ENCODE measurements at places on chromosomes 4 and X.
A peak's percentile ranks its signal among the peaks of the same experiment; 100 is the strongest.

GRCh38 chrX:83829874-83830273 lies 31.1 kb upstream of the CYLC1 start:
- no peak for DNase-seq

DNA sequence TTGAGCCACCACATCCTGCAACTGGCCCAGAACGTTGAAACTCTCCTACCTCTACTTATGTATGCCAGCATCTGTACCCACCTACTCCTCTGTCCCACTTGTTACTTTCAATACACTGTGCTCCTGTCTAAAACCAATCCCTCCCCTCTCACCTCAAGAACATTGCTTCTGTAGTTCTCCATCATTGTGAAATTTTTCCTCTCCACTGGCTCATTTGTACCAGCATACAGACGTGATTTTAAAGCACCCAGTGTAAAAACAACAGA lies 25.5 kb upstream of the USO1 start:
- no peak for DNase-seq

GRCh38 chrX:85907316-85907715 lies 140.0 kb downstream of the CHM start:
- no peak for DNase-seq

GRCh38 chr4:24657768-24658617 lies 73.6 kb upstream of the DHX15 start:
- DNase-seq: peak; percentile 82

- no peak for DNase-seq
Observed at GRCh38 chr4:90317785-90318184, 190.6 kb downstream of the CCSER1 start.

DNA sequence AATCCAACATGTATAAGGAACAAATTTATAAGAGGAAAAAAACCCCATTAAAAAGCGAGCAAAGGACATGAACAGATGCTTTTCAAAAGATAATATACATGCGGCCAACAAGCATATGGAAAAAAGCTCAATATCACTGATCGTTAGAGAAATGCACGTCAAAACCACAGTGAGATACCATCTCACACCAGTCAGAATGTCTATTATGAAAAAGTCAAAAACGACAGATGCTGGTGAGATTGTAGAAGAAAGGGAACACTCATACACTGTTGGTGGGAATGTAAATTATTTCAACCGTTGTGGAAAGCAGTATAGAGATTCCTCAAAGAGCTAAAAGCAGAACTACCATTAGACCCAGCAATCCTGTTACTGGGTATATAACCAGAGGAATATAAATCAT lies 465.4 kb downstream of the TMA16 start:
- no peak for DNase-seq

- no peak for DNase-seq
Observed at GRCh38 chr4:91243132-91243531, 1060.6 kb upstream of the GRID2 start.

GRCh38 chr4:100879471-100879870 lies 361.6 kb upstream of the EMCN start:
- DNase-seq: no peak

GRCh38 chr4:141565379-141566089 lies 70.8 kb upstream of the IL15 start:
- DNase-seq: no peak

GRCh38 chr4:2790583-2791517 lies 2.0 kb upstream of the SH3BP2 start:
- no peak for DNase-seq

GRCh38 chrX:94600077-94600476 lies 926.1 kb downstream of the FAM133A start:
- no peak for DNase-seq

DNA sequence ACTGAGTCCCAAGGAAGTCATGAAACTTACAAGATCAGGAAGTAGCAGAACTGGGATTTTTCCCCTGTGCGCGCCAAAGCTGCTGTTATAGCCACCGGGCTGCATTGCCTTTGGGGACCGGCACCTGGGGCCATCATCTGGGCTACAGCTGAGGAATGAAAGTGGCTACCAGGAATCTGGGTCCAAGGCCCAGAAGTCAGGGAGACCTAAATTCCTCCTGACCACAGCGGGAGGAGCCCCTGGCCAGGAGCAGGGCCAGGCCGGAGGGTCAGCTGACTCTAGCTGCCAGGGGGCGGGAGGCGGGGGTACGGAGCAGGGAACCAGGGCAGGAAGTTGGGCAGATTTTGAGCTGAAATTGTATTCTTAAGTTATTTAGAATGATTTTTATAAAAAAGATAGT lies 242.4 kb downstream of the EVC2 start:
- no peak for DNase-seq

DNA sequence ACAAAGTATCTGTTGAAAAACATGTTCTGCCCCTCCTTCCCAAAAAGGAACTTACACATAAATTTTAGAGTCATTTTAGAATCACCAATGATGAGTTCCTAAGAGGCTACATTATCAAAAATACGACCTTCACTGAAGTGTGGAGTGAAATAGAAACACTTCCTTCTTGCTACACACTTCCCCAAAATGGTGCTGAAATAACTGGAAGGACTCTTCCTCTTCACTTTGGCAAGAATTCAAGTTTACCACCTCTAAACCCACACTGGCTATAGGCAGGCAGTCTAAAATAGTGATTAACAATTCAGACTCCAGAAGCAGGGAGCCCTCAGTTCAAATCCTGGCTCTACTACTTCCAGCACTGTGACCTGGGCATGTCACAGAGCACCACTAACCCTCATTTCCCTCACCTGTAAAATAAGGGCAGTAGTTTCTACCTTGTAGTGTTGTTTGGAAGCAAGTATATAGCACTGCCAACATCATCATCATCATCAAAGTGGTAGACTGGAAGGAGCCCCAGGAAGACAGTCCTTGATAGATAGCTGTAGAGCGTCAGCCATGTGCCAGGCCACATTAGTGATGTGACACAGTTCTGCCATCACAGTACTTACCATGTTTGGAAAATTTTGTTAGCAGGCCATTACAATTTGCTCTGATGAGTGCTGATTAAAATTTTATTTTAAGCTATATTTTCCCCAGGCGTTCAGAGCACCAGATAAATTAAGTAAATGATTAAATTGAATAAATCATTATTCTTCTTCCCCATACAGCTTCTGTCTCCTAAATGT lies 103.3 kb downstream of the PARM1 start:
- no peak for DNase-seq

GRCh38 chrX:39398963-39399261 lies 597.7 kb downstream of the MID1IP1 start:
- no peak for DNase-seq

- no peak for DNase-seq
Observed at GRCh38 chr4:10183462-10183861, 66.9 kb upstream of the WDR1 start.

DNA sequence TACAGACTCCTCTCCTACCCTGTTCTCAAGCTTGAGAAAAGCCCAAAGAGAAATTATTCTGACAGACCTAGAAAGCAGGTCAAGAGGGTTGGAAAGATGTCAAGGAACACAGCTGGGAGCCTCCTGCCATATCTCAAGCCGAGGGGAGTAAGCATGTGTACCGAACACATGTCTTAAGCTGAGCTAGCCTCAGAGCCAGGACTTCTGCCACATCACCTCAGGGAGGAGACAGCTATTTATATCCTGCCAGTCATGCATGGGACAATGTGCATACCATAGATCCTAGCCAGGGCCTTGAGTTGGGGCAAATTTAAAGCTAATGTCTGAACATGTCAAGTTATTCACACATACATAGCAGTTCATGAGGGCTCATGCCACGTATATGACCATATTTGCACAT lies 11.8 kb downstream of the TMEM31 start:
- DNase-seq: no peak

DNA sequence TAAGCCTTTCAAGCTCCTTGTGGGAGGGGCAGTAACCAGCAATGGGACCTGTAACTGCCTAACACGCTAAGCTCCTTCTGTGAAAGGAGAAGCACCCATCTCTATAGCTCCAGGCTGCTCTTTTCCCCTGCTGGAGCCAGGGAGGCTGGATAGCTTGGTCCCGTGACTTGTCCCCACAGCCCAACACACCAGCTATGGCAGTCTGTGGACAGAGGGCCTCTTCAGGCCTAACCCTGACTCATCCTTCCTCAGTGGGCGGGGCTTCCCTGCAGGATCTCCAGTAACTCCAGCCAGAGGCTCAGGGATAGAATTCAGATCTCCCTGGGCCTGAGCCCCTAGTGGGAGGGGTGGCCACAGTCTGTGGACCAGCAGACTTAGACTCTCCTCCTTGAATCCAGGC lies 1290.1 kb downstream of the PCDH7 start:
- no peak for DNase-seq

DNA sequence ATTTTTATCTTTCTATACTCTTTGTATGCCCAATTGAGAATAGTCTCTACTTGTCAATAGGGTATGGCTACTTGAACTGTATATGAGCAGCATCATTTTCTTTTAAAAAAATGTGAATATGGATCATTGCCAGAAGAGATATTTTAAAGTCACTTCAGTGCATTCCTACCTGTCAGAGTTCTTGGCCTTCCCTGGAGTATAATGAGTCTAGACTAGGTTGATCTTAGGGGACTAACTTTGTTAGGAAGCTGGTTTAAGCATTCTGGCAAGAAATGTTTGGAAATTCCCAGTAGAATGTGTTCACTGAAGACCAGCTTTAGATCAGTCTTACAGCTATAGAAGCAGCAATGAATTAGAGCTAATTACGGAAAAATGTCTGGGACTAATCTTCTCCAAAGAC lies 178.2 kb downstream of the FAT4 start:
- no peak for DNase-seq

- DNase-seq: no peak
Observed at GRCh38 chrX:105098812-105099211, 121.7 kb downstream of the TEX13A start.

DNA sequence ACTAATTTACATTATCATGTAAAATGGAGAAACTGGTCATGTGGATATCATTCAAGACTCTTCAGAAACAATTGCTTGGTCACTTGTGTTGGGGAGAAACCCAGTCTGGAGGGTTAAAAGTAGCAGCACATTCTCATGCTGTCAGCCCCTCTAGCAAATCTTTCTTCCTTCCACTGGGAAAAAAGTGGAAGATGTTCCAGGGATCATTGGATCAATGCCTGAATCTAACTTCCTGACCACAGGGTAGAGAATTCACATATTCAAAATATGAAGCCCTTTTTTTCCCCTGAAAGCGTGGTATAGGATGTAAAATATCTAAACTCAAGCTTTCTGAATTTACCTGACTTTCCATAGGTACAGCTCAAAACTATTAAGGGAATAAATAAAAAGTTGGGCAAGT lies 98.0 kb downstream of the CXCL13 start:
- no peak for DNase-seq

DNA sequence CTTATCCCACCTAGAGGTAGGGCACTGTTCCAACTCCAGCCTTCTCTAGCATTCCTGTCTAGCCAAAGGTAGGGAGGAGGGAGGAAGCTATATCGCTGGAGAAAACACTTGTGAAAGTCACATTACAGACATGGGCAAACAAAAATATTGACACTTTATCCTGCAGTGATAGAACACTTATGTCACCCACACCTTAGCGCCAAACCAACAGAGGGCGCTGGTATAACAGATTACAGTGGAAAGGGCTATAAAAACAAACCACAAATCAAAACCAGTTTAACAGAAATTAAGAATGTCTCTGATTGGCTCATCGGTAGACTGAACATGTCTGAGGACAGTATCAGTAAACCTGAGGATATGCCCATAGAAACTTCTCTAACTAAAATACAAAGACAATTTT lies 451.3 kb downstream of the TLL1 start:
- DNase-seq: no peak

- no peak for DNase-seq
Observed at GRCh38 chr4:13097971-13098370, 386.2 kb downstream of the RAB28 start.

GRCh38 chr4:186570193-186570996 lies 15.0 kb upstream of the MTNR1A start:
- no peak for DNase-seq

- DNase-seq: no peak
Observed at GRCh38 chr4:96154676-96155075, 314.8 kb downstream of the PDHA2 start.

GRCh38 chrX:154449618-154450017 lies 5.7 kb downstream of the FAM50A start:
- DNase-seq: no peak

DNA sequence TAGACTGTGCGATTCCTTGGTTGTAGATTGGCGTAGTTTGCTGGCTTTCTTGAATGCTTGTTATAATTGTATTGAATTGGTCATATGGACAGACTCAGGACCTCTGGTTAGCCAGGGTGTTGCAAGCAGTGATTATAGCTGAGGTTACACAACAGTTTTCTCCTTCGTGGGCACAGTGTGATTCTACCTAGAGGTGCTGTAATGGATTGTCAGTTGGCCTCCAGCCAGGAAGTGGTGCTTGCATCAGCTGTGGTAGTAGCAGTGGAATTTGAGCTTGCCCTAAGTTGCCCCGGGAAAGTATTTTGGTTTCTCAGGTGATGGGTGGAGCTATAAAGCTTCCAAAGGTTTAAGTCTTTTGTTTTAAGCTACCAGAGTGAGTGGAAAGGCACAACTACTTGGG lies 23.1 kb upstream of the GABRG1 start:
- no peak for DNase-seq

DNA sequence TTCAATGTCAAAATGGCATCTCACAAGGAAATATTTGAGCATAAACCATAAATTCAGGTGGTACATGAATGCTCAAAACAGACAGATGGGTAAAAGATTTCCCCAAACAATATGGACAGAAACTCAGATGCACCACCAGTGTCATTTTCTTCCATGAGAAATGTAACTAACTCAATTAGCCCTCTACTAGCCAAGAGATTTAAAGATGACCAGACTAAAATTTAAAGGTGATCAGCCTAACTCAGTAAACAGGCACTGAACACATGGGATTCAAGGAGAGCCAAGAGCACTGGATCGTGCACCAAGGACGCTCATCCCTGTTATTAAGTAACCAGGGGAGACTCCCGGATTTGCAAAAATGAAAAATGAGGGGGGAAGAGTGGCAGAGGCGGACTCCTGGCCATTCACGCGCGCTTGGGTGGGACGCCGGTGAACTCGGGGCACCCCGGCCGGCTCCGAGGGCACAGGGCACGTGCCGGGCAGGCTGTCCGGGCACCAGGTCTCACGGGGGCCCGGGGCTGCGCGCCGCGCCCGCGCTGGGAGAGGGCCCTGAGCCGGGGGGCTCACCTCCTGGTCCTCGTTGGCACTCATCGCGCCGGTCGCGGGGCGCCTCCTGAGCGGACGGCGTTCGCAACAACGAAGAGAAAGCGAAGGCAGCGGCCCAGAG lies 490 bp downstream of the RWDD4 start:
- no peak for DNase-seq

GRCh38 chrX:72243472-72243871 lies 4.6 kb upstream of the ERCC6L start:
- DNase-seq: no peak

- no peak for DNase-seq
Observed at GRCh38 chrX:44072631-44073030, 99.4 kb upstream of the NDP start.

DNA sequence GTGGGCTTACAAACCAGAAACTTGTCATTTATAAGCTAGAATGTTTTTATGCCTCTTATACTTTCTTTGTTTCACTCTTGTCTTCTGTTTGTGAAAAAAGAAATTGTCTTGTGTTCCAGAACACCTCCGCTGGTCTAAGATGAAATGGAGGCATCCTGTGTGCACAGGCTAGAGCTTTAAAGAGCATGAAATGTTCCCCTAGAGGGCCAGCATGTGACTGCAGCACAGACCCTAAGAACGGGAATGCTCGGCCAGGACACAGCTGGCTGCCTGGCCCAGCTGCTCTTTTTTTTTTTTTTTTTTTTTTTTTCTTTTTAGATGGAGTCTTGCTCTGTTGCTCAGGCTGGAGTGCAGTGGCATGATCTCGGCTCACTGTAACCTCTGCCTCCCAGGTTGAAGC lies 33.6 kb downstream of the SETD7 start:
- DNase-seq: no peak

GRCh38 chr4:17367201-17367600 lies 144.7 kb downstream of the QDPR start:
- no peak for DNase-seq

Data from hippocampal formation (tissue), 2 donors.